ENCODE measurements at places on chromosomes 4 and X.

DNA sequence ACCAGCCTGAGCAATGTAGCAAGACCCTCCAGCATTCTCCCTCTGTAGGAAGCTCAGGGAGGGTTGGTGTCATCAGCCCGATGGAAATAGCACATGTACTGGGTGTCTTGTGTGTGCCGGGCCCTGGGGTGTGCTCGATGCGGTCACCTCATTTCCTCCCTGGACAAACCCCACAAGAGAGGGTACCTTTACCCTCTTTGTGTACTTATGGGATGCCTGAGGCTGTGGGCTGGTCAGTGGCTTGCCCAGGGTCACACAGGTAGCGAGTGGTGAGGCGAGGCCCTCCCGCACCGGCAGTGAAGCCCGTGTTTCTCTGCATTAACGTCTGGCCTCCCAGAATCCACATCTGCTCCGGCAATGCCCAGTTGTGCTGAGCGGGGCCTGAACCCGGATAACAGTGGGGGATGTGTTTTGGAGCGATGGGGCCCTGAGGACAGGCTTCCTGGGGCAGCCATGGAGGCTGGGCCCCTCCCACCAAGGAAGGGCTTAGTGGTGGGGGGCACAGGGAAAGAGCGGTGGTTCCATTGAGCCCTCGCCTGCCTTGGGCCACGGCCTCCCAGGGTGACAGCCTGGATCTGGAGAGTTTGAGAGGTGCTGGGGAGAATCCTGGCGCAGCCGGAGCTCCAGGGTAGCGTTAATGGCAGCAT, 8.1 kb downstream of the PSAPL1 start:
- no peak for DNase-seq

GRCh38 chr4:132614682-132615081, 534.4 kb upstream of the PCDH10 start:
- no peak for DNase-seq

- no peak for DNase-seq
Measured at GRCh38 chr4:151472711-151473110, 63.7 kb downstream of the FHIP1A start.

DNA sequence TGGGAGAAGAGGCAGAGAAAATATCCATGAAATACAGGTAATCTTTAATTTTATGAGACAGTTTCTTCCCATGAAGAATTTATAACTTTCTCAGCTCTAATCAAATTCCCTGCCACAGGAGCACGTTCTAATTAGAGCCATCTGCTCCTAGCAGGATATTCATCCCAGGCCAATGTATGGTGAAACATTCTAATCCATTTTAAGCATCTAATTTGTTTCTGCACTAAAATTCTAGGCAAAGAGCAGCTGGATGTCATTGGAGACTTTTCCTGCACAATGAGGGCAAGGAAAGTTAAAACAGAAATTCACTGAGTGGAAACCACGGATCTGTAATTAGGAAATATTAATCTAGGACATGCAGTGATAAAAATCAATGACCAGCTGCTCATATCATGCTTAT, 107.7 kb upstream of the ZFP42 start:
- no peak for DNase-seq

GRCh38 chrX:85359051-85359450, 20.4 kb downstream of the POF1B start:
- no peak for DNase-seq

- no peak for DNase-seq
Measured at GRCh38 chr4:25117716-25118472, 42.4 kb downstream of the SEPSECS start.

DNA sequence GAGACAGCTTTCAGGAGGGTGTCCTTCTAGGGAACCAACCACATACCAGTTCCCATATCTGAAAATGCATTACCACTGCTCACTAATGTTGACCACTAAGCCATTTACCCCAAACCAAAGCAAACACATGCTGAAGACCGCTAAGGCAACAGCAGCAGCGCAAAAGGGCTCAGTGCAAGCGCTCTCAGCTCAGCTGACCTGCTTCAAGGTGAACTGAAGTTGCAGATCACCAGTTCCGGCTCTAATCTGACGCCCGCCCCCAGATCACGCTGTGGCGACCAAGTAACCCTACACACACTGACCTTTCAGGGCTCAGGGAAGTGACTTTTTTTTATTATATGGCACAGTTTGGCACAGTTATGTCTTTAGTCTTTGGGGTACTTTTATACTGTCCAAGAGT, 5.8 kb downstream of the MECP2 start:
- no peak for DNase-seq

- no peak for DNase-seq
Measured at GRCh38 chr4:56084851-56085250, 136.1 kb downstream of the CEP135 start.

GRCh38 chr4:121564840-121565375, 131.9 kb downstream of the ANXA5 start:
- no peak for DNase-seq

DNA sequence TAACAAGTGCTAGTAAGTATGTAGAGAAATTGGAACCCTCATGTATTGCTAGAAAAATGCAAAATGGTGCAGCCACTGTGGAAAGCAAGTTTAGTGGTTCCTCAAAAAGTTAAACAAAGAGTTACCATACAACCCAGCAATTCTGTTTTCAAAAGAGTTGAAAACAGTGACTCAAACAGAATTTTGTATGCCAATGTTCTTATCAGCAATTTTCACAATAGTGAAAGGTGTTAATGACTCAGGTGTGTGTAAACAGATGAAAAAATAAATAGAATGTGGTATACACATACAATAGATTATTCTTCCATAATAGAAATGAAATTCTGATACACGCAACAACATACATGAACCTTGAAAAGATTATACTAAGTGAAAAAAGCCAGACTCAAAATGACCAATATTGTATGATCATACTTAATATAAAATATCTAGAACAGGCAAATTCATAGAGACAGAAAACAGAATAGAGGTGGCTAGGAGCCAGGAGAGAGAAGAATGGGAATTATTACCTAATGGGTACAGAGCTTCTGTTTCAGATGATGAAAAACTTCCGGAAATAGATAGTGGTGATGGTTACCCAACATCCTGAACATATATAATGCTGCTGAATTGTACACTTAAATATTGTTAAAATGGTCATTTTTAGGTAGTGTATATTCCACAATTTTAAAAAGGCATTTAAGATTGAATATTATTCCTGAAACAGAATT, 51.6 kb downstream of the WDFY3 start:
- no peak for DNase-seq

DNA sequence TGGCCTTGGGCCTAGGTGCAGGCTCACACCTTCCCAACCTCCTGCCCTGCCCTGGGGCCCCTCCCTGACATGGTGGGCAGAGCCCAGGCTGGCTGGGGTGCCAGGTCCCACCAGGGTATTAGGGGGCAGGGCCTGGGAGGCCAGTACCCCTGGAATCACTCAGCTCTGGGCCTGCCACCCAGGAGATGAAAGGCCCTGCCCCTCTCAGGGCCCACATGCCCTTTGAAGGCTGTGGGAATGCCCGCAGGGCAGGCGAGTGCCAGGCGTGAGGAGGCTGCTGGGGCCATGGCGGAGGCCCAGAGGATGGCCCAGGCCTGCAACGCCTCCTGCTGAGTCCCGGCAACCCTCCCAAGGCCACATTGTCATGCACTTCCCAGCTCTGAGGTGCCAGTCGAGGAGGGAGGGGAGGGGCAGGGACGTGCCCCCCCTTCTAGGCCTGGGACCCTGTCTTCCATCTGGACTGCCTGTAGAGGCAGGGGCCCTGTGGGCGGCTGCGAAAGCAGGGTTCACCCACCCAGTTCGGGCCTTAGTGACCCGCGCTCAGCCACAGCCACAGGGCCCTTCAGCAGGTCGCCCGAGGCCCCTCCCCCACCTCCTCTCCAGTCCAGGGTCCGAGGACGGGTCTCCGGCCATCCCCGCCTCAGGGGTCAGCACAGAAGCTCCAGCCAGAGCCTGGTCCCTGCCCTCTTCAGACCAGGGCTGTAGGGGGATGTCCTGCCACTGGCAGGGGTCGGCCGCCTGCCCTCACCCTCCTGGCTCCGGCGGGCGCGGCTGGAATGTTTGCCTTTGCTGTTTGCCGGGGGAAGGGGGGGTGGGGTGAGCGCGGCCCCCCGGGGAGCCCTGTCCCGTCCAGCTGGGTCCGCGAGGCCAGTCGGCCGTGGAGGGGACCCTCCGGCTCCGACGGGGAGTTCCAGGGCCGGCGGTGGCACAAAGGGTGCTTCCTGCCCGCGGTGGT, 26.7 kb upstream of the FGFR3 start:
- no peak for DNase-seq

DNA sequence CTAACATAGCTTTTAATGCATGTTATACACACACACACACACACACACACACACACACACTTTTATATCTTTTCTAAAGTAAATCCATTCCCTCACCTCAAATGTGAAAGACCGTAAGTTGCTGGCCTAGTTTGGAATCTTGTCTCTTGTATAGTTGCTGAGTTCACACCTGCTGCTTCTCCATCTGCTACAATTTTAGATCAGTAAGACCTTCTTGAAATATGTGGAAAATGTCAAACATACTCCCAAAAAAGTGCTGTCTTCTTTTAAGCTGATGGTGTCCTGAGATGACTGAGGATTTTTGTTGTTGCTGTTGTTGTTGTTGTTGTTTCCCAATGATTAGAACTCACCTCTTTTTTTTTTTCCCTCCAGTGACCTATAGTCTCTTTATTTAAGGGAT, 121.3 kb downstream of the SNCA start:
- DNase-seq = no peak

- DNase-seq = no peak
Measured at GRCh38 chr4:176163041-176163440, 32.3 kb downstream of the SPATA4 start.

DNA sequence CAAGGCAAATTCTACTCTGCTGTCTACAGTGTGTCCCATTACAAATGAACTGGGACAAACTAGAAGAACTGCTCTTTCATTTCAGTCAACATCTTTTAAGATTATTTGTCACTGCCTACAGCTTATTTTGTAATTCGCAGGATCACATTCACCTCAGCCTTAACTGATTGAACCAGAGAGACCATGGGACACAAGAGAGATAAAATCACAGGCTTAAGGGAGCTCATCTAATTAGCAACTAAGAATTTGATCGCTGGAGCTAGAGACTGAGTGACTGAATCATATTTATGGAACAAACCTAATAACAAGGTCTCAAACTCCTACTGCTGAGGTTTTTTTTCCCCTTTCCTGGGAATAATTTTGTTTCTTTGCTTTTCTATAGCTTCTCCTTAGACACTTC, 898.2 kb downstream of the PCDH18 start:
- DNase-seq = no peak

- no peak for DNase-seq
Measured at GRCh38 chrX:1519022-1519497, 17.9 kb downstream of the P2RY8 start.

DNA sequence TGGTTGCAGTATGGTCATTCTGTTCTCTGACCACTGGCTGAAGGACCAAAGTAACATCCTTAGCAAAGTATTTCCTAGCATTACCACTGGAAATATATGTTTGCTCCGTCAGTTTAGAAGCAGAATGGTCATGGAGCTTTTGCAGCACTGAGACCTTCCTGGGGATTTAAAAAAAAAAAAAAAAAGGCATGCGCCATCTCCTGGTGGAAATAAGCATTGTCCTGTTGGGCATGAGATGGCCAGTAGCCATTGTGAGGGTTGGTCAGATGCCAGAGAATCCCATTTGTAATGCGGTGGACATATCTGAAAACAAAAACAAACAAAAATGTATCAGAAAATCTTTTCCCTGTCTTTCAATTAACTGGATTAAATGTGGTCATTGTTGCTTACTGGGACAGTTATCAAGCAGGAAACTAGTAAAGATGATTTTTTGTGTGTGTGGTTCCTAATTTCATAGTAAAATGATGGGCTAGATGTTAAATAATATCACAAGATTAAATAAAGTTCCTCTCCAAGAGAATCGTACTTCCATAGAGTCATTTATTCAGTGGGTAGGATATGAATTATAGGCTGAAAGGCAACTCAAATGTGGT, 139.6 kb downstream of the SOWAHB start:
- peak; percentile 86 for DNase-seq

GRCh38 chr4:173045571-173045970, 123.0 kb upstream of the GALNT7 start:
- DNase-seq = no peak

DNA sequence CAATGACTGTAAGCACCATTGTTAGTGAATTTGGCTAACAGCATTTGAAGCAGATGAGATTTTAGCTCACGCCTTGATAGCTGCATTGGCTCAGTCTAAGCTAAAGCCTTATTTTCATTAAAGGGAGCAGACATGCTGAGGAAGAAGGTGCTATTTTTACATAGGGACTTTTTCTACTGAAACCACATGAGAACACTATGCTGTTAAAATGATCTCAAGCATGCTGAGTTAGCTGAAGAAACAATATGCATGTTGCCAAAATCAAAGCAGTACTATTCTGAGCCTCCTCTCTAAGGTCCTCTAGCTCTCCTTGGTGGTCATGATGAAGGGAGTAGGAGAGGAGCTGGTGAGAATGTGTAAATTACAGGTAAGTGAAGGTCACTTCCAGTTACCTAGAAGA, 134.4 kb upstream of the JADE1 start:
- DNase-seq = no peak

GRCh38 chrX:69154051-69154450, 11.2 kb downstream of the PJA1 start:
- DNase-seq = no peak

DNA sequence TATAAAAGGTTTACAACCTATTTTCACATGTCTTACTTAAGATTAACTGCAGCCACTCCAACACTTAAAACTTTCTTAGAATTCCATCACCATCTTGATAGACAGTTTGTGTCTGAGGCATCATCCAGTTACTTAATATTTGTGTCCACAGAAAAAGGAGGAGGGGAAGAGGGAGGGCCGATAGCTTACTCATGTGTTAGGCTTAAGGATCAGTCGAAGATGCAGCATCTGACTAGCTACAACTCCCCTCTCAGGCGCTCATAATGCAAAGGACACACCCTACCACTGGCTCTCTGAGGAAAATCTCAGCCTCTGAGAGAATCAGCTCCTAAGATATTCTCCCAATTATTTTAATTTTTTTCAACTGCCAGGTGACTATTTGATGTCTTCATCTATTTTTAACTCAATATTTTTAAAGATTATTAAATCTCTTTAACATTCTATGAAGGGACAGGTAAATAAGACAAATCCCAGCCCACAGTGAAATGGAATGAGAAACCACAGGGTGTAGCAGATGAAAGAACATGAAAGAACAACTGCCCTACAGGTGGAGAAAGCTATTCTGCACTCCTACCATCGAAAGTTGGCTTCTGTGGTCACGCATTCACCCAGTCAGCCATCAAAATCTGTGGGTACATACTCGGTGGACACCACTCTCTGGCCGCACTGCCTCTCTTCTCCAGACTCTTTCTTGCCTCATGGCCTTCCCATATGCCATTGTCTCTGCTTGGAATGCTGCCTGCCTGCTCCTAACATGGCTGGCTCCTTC, 48.0 kb downstream of the ARAP2 start:
- no peak for DNase-seq

GRCh38 chrX:45935408-45935807, 609.8 kb downstream of the ZNF674 start:
- DNase-seq = no peak

GRCh38 chr4:54942721-54943120, 182.7 kb downstream of the KDR start:
- DNase-seq = no peak

GRCh38 chrX:40147971-40148370, 50.2 kb upstream of the BCOR start:
- no peak for DNase-seq

Data from HFF-Myc (cell line).